ENCODE measurements at places on chromosomes 1 and 21.

DNA sequence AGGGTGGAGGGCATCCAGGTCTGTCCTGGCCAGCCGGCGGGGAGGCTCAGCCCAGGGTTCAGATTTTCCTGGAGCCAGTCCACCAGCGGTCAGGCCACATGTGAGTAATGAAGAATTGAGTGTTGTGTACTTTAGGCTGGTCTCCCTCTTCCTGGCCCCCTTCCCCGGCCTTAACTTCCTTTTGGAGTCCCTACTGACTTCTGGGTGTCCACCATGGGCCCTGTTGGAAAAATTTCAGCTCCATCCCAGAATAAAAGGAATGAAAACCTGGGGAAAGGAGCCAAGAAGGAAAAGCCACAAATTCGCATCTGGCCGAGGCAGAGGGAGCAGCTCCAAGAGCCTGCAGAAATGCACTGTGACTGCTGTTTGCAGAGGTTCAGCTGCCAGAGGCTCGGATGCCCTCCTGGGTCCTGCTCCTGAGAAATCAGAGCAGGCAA, 35.5 kb upstream of the HHAT start:
- peak; percentile 18 for DNase-seq

- DNase-seq: no peak
These were observed 5.3 kb downstream of the TTC24 start for GRCh38 chr1:156584813-156585212.

- DNase-seq: no peak
These were observed 2005.7 kb downstream of the MRPL39 start for GRCh38 chr21:23601549-23601948.

- no peak for DNase-seq
These were observed 135.4 kb downstream of the DMRTB1 start for GRCh38 chr1:53594391-53595180.

DNA sequence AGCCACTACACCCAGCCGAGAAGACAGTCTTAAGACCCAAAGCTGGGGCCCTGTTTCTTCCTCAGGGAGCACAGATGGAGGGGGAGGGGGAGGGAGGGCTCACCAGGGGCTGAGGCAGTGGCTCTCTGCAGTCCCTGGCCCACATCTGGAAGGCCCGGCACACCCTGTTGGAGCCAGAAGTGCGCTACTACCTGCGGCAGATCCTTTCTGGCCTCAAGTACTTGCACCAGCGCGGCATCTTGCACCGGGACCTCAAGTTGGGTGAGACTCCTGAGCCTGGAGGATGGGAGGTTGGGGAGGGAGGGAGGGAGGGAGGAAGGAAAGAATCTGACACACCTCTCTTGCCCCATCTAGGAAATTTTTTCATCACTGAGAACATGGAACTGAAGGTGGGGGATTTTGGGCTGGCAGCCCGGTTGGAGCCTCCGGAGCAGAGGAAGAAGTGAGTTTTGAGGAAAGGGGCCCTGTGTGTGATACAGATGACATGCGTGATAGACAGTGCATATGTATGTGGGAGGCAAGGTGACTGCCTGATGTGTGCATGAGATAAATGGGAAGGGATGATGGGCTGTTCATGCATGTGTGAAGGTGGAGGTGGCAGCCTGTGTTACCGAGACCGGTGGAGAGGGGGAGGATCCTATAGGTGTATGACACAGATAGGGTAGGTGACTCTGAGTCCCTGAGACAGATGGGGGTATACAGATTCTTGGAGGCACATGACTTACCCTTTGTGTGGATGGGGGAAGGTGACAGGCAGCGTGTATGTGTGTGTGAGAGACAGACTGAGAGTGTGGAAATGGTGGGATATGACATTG, 1.5 kb downstream of the PLK3 start:
- DNase-seq: peak; percentile 41

DNA sequence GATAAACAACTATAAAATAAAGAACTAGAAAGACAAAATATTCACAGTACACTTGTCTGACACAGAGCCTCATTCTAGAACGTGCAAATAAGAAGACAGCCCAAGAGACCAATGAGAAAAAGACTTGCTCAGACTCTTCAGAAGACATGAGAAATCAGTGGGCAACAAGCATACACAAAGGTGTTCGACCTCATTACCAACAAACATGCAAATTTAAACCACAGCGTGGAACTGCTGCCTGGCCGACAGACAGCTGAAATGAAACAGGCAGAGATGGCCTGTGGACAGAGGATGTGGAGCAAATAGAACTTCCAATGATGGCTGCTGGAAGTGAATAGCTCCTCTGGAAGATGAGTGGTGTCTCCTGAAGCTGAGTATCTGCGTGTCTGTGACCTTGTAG, 22.4 kb upstream of the COL6A1 start:
- no peak for DNase-seq

GRCh38 chr1:19178734-19179398, 31.2 kb downstream of the UBR4 start:
- no peak for DNase-seq

DNA sequence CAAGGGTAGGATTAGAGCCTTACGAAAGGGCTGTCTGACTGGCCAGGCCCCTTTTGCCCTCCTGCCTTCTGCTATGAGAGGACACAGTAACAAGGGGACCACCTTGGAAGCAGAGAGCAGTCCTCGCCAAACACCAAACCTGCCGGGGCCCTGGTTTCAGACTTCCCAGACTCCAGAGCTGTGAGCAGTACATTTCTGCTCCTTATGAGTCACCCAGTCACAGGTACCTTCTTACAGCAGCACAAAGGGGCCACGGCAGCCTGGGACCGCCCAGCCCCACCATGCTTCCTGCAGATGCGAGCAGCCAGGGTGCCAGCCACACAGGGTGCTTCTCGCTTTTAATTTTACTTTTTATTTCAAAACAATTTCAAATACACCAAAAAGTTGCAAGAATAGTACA, 17.2 kb upstream of the POFUT2 start:
- DNase-seq: no peak

DNA sequence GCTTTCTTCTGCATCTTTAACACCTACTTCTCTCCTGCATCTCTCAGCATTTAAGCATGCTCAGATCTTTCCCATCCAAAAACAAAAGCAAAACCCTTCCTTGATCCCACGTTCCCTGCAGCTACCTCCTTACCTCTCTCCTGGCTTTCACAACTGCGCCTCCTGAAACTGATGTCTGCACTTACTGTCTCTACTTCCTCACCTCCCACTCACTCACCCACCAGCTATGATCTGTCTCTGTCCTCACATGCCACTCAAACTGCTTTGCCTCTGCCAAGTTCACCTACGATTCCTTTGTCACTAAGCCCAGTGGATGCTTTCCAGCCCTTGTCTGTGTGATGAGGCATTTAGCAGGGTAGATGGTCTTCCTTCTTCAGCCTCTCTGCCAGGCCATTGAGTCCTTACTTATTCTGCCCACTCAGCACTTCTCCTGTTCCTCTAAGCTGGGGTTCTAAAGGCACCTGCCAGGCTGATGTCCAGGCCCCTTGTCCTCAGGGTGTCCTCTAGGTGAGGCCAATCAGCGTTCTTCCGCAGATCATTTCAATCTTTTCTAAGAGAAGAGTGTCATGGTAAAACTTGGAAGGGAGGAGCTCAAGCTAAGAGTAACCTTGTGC, 10.0 kb upstream of the GJB3 start:
- no peak for DNase-seq

- no peak for DNase-seq
These were observed 6.8 kb upstream of the INAVA start for GRCh38 chr1:200887772-200888348.

- no peak for DNase-seq
These were observed 343.0 kb downstream of the USP25 start for GRCh38 chr21:16072737-16073136.

DNA sequence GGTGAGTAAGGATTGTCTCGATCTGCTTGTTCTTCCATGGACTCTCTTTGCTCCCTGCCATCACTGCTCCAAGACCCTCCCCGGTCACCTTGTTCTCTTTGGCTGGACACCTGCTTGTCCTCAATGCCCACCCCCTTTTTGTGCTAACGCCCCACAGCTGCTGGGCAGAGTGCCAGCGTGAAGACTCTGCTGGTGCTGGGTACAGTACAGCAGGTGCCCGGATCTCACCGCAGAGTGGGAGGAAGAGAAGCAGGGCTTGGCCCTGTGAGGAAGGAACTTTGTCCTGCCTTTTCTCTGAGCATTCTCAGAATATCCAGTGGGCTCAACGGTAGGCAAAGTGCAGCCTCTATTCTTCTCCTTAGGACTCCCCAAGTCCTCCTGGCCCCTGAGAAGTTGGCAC, 90.1 kb downstream of the PLXNA2 start:
- DNase-seq: no peak

GRCh38 chr1:239893127-239893731, 198.5 kb upstream of the FMN2 start:
- no peak for DNase-seq

GRCh38 chr1:234586304-234586703, 23.7 kb downstream of the IRF2BP2 start:
- no peak for DNase-seq

DNA sequence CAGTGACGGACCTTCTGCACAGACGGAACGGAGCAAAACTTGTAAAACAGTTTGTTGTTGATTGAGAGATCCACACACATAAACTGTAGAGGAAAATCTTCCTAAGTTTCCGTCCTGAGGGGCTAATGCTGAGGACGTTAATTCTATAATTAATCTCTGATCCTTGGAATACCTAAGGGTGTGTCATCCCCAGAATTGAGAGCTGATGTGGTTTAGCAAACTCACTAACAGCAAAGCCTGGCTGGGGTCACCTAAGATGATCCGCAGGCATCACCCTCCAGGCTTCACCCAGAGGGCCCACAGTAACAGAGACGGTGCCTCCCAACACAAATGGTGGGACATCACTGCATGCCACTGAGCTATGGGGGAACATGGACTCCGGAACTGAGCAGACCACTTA, 97.5 kb downstream of the SMYD2 start:
- no peak for DNase-seq

DNA sequence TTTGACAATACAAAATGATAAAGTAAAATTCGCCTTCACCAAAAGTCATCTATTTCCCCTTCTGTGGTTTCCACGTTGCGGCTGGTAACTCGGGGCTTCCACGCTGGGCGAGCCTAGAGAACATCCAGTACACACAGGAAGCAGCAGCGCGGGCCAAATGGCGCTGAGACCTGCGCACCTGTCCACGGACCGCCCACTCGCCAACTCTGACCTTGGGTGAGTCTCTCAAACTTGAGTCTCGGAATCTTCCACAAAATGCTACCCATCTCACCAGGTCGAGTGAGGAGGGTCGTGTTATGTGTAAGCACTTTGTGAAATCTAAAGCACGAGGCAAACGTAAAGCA, 820 bp upstream of the TTF2 start:
- DNase-seq: peak; percentile 64

- DNase-seq: peak; percentile 95
These were observed 21.7 kb upstream of the IRF2BP2 start for GRCh38 chr1:234631721-234632125.

Measured in kidney tubule cell (primary cell).